Heart right ventricle (tissue), 16 donors: ENCODE measurements at places on chromosomes 13 and 19. TPM values are rescaled to one million over a fixed set of nuclear protein-coding genes. Genes with fewer than 3 reads are reported as not detected.
A peak's percentile ranks its signal among the peaks of the same experiment; 100 is the strongest.

DNA sequence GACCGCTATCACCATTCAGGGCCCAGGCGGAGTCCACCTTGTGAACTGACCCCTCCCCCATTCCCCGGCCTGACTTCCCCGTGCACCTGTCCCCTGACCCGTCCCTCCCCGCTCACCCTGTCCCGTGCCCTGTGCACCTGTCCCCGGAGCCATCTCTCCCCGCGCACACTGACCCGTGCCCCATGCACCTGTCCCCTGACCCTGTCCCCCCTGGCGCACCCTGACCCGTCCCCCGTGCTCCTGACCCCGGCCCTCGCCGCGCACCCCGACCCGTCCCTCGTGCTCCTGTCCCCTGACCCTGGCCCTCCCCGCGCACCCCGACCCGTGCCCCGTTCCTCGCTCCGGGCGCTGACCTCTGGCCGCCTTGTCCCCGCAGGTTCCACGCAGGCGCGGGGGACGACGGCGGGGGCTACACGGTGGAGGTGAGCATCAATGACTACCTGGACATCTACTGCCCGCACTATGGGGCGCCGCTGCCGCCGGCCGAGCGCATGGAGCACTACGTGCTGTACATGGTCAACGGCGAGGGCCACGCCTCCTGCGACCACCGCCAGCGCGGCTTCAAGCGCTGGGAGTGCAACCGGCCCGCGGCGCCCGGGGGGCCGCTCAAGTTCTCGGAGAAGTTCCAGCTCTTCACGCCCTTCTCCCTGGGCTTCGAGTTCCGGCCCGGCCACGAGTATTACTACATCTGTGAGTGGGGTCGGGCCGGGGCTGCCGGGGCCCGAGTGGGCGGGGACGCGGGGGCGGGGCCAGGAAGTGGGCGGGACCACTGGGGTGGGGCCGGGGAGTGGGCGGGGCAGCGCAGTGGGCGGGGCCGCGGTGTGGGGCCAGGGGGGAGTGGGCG, 9.7 kb downstream of the EFNA2 start:
- peak; percentile 24 for DNase-seq

DNA sequence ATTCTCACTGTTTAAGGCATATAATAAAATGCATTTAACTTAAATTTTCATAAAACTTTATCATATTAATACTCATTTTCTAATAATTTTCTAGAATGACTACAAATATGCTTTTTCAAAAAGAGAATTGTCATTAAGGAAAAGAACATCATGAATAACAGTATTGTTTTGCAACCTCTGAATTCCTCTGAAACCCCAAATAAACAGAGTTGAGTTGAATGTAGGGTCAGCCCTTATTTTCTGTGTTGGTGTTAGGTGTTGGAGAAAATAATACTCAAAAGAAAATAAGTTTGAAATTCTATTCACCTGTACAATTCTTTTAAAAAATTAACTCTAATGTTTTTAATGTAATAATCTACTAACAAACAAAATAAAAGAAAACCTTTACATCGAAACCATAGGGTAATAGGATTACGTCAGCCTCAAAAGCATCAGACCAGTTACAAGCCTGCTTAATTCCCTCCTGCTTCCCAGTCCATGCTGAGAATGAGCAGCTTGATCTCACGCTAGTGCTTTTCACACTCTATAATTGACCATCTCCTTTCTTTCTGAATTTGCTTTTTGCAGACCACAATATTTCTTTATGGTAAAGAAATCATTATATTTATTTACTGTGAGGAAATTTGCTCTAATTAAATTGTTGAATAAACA, 160.9 kb downstream of the PCDH9 start:
- DNase-seq: no peak

DNA sequence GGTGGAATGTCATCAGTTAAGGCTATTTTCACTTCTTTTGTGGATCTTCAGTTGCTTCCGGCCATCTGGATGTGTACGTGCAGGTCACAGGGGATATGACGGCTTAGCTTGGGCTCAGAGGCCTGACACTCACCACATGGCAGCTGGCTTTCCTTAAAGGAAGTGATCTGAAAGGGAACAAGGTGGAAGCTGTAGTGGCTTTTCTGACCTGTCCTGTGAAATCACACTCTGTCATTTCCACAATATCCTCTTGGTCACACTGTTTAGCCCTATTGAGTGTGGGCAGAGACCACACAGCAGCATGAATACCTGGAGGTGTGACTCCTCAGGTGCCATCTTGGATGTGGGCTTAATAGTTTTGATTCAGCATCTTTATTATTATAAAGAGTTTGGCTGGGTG, 4.5 kb upstream of the BAX start:
- no peak for DNase-seq

- DNase-seq: no peak
Observed at GRCh38 chr13:42720113-42720857, 61.1 kb upstream of the FAM216B start.

Gene UHRF1
- 0.43 TPM for total RNA-seq

- no peak for DNase-seq
Observed at GRCh38 chr13:110706570-110707372, 855 bp upstream of the CARS2 start.

- no peak for DNase-seq
Observed at GRCh38 chr13:92739306-92739818, 487.2 kb upstream of the GPC6 start.

GRCh38 chr19:29120466-29120865, 92.5 kb downstream of the UQCRFS1 start:
- no peak for DNase-seq

- no peak for DNase-seq
Observed at GRCh38 chr13:66830940-66831716, 399.0 kb downstream of the PCDH9 start.
